ENCODE measurements at places on chromosomes 7 and 10.

DNA sequence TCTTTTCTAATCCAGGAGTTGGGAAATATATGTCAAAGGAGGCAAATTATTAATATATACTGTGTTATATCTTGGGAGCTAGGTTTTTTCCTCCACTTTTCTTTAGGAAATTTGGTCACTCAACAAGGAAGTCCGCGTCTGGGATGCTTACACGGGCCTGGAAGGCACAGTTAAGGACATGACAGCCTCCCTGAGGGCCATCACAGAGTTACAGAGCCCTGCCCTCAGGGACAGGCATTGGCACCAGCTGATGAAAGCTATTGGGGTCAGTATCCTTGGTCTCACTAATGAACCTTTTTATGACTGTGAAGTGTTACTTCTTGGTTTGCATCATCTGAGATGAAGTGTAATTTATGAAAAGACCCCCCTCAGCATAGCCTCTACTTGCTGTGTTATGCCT lies 74.7 kb downstream of the DNAH11 start:
- peak; percentile 9 for DNase-seq

DNA sequence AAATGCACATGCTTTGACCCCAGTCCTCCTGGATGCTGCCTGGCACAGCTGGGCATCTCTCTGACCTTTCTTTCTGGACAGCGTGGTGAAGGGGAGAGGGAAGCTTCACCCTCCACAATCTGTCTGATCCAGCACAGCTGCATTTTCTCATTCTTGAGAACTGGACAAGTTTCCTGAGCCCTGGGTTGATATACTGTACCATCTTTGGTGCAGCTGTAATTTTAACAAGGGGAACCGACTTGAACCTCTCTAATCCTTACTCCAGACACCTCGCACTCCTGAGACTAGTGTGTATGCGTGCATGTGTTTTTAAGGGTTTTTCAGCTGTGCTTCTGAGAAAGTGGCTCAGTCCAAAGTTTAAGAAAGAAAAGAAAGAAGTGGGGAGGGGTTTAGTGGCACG lies 655.7 kb downstream of the INHBA start:
- no peak for DNase-seq

DNA sequence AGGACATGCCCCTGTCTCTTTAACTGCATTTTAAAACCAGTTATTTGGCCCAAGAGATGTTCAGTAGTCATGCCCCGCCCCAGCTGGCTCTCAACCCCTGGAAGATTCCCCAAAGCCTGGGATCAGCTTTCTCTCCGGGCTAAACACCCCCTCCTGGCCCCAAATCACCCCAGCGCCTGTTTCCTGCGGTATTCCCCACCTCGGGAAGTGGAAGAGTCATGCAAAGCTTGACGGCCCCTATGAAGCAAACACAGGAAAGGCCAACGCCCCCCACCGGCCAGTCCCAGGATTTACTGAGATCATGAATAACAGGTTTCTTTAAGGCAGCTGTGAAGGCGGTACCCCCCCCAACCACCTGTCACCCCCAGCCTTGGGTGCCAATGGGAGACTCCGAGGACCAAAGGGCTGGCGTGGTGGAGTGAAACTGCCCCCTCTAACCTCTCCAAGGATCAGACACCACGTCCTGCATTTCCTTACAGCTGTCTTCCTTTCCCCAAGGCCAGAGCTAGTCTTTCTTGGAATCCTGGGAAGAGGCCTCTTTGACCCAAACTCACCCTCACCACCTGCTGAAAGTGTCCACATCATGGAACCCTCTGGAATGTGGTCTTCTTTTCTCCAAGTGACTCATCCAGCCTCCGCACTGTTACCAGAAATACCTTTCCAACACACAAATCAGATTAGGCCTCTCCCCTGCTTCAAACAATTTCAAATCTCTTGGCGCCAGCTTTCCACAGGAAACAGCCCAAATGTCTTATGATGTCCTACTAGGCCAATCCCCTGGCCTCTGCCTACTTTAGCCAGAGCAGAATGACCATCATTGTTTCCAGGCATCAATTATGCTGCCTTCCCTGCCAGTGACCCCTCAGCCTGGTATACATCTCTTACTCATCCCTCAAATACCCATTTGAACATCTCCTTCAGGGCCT lies 301.5 kb downstream of the ZEB1 start:
- DNase-seq, result no peak

- DNase-seq, result no peak
Observed at GRCh38 chr10:73850211-73850610, 24.1 kb downstream of the CAMK2G start.

- DNase-seq, result peak; percentile 74
Observed at GRCh38 chr10:43292755-43293676, 26.2 kb upstream of the RASGEF1A start.

- no peak for DNase-seq
Observed at GRCh38 chr7:13948019-13948801, 41.3 kb downstream of the ETV1 start.

- DNase-seq, result no peak
Observed at GRCh38 chr10:100007231-100008141, 2.3 kb downstream of the DNMBP start.

DNA sequence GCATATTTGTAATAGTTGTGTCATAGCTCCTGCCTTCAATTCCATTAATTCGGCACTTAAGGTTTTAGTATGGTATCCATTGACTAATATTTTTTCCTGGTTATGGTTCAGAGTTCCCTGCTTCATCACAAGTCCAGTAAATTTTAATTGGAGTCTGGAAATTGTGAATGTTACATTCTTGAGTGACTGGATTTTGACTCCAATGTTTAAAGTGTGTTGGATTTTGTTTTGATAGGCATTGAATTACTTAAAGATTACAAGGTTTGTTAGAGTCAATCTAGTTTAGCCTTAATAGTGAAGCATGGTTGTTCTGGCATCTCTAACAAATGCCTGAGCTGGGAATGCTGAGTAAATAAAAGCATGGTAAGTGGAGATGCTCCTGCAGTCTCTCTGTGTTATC lies 326.6 kb upstream of the IGFBP3 start:
- no peak for DNase-seq

GRCh38 chr7:22872096-22872807 lies 49.6 kb upstream of the TOMM7 start:
- no peak for DNase-seq

DNA sequence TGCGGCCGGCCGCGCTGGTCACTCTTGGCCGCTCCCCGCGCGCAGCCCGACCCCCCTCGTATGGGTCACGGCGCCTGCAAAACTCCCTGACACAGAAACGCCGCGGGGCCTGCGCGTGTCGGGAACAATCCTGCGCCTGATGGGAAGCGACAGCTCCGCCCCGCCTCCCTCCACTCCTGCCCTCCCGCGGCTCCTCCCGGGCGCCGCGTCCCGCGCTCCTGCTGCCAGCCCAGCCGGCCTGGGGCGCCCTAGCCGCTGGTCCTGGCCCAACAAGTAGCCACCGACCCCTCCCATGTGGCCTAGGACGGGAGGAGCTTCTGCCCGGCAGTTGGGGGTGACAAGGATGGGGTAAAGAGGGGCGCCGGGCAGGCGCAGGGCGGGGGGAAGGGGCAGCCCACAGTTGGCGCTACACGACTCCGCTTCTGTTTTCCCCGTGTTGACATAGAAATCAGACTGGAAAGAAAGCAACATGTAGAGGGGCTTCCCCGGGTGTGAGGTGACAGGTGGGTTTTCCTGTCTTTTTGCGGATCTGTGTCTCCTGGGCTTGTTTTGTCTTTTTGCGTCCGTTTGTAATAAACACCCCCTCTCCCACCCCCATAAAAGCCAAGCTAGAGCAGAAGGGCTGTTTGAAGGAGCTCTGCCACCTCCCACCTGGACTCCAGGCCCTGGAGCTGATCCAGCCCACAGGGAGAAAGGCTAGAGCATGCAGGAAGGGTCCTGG lies 35.1 kb upstream of the PAX2 start:
- DNase-seq, result peak; percentile 45

Data from hepatocyte (in vitro differentiated cells).